ENCODE measurements at places on chromosomes 2 and 18. TPM values are rescaled to one million over a fixed set of nuclear protein-coding genes. Genes with fewer than 3 reads are reported as not detected.

Gene GPR45
- total RNA-seq, result not detected

Gene LDLRAD4
- total RNA-seq, result 30.0 TPM

Gene CLASP1
- total RNA-seq, result 80.4 TPM

Gene ELOA2
- total RNA-seq, result not detected

Gene FOXD4L1
- not detected for total RNA-seq

Gene CCDC121
- 3.5 TPM for total RNA-seq

Gene GRHL1
- total RNA-seq, result 0.24 TPM

Gene PPIL3
- total RNA-seq, result 76.8 TPM

Gene KIAA2012
- 0.15 TPM for total RNA-seq

Gene LYG2
- not detected for total RNA-seq

Gene RGPD3
- under 0.01 TPM for total RNA-seq

Gene COL6A3
- total RNA-seq, result 164 TPM

Gene PTGR3
- total RNA-seq, result 15.3 TPM

GRCh38 chr2:236546561-236547002 lies 23.0 kb upstream of the ACKR3 start:
- H3K36me3 ChIP-seq, result no peaks in the 10 kb centered on the region
- no peaks in the 10 kb centered on the region for H3K27me3 ChIP-seq
- no peak for DNase-seq

- no peaks in the 10 kb centered on the region for H3K36me3 ChIP-seq
- H3K27ac ChIP-seq, result no peak overlapping the region
- H3K27me3 ChIP-seq, result no peaks in the 10 kb centered on the region
- H3K4me3 ChIP-seq, result no peak overlapping the region
- H3K4me1 ChIP-seq, result no peaks in the 10 kb centered on the region
These were observed 122.4 kb upstream of the LMAN1 start for GRCh38 chr18:59481436-59481835.

DNA sequence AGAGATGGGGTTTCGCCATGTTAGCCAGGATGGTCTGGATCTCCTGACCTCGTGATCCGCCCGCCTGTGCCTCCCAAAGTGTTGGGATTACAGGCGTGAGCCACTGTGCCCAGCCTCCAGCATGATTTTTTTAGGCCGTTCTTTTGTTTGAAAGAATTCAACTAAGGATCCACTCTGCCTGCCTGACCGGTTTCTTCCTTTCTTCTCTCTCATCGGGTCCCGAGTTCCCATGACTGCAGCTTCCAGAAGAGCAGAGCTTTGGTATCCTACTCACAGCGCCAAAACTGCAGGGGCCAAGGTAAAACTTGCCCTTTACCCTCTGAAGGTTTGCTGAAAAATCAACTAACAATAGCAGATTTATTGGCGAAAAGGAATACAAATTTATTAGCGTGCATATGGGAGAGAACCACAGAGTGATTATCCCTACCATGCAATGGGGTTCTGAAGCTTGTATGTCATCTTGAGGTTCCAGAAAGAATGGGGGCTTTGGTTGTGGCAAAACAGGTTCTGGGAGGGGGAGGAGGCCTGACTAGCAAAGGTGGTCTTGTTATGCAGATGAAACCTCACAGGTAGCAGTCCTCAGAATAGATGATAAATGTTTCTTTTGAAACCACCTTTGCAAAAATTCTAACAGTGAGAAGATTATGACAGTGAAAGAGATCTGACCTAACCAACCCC lies 87.0 kb upstream of the MSH6 start:
- no peak overlapping the region for H3K4me3 ChIP-seq
- no peaks in the 10 kb centered on the region for H3K27me3 ChIP-seq
- H3K36me3 ChIP-seq, result no peaks in the 10 kb centered on the region
- no peak for DNase-seq
- no peak overlapping the region for H3K27ac ChIP-seq
- H3K4me1 ChIP-seq, result no peaks in the 10 kb centered on the region

GRCh38 chr18:44425161-44425560 lies 255.5 kb upstream of the SETBP1 start:
- H3K27me3 ChIP-seq, result no peaks in the 10 kb centered on the region
- DNase-seq, result no peak
- H3K4me3 ChIP-seq, result no peak overlapping the region
- no peaks in the 10 kb centered on the region for H3K36me3 ChIP-seq

DNA sequence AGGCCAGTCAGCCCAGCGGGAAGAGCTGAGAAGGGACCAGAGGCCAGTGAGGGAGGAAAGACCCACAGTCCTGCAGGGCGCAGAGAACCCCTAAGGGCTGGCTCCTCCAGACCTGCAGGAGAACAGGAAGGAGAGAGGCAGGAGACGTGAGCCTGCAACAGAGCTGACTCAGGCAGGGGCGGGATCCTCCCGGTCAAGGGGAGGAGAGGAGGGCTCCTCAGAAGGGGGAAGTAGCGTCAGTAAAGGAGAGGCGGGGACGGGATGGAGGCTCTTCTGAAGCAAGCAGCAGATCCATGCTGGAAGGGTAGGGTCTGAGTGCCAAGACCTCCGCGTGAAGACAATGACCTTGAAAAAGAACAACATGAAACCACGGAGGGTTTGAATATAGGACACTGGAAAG lies 50.8 kb downstream of the TRABD2A start:
- no peak overlapping the region for H3K4me3 ChIP-seq
- H3K27me3 ChIP-seq, result no peaks in the 10 kb centered on the region
- H3K27ac ChIP-seq, result no peak overlapping the region

GRCh38 chr18:75053028-75053629 lies 155.8 kb downstream of the PTGR3 start:
- DNase-seq, result no peak
- no peak overlapping the region for H3K27ac ChIP-seq
- no peak overlapping the region for H3K4me3 ChIP-seq
- no peaks in the 10 kb centered on the region for H3K27me3 ChIP-seq
- no peaks in the 10 kb centered on the region for H3K36me3 ChIP-seq

DNA sequence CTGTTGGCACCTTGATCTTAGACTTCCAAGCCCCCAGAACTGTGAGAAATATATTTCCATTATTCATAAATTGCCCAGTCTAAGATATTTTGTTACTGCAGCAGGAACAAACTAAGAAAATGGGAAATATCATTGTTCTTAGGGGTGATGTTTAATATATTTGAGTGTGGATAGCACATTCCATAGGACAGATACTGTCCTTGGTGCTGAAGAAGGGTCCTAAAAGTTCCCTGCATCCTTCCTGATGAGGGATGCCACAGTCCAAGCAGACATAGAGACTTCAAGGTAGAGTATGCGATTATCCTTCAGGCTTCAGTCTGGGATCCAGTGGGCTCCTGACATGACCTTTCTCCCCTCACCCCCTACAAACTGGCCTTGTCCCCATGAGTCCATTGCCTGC lies 689.0 kb downstream of the TDRD15 start:
- no peaks in the 10 kb centered on the region for H3K36me3 ChIP-seq
- H3K4me3 ChIP-seq, result no peak overlapping the region
- no peaks in the 10 kb centered on the region for H3K4me1 ChIP-seq
- no peaks in the 10 kb centered on the region for H3K27me3 ChIP-seq

DNA sequence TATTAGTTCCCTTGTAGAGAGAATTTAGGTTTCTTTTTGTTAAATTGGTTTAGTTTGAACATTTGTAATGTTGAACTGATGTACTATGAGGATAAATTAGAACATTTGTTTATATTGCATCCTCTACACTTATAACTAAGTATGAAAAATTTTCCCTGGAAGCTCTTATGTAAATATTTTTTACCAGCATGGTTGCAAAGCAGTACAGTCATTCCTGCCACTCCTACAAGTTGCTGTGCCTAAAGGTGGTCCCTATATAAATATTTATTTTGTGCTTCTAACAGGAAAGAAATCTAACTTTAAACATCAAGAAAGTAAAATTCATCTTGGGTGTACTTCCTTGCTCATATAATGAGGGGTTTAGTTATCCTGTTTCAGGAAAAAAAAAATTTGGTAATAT lies 14.2 kb downstream of the TWSG1 start:
- H3K27ac ChIP-seq, result peak overlapping the region; percentile 54
- no peaks in the 10 kb centered on the region for H3K27me3 ChIP-seq
- DNase-seq, result no peak

- peak overlapping the region; percentile 64 for H3K27ac ChIP-seq
- no peaks in the 10 kb centered on the region for H3K36me3 ChIP-seq
- H3K4me3 ChIP-seq, result no peak overlapping the region
- peaks cover 3% of the 10 kb centered on the region for H3K4me1 ChIP-seq
These were observed 29.7 kb downstream of the MGAT4A start for GRCh38 chr2:98701230-98701629.

GRCh38 chr2:173349287-173349686 lies 5.4 kb upstream of the CDCA7 start:
- peaks cover 5% of the 10 kb centered on the region for H3K4me1 ChIP-seq
- H3K27me3 ChIP-seq, result peaks cover 16% of the 10 kb centered on the region
- no peak overlapping the region for H3K27ac ChIP-seq
- DNase-seq, result no peak
- H3K36me3 ChIP-seq, result no peaks in the 10 kb centered on the region
- no peak overlapping the region for H3K4me3 ChIP-seq

GRCh38 chr18:63257453-63257852 lies 62.1 kb downstream of the BCL2 start:
- H3K27me3 ChIP-seq, result no peaks in the 10 kb centered on the region
- no peaks in the 10 kb centered on the region for H3K36me3 ChIP-seq
- no peak overlapping the region for H3K27ac ChIP-seq
- no peak for DNase-seq
- H3K4me1 ChIP-seq, result no peaks in the 10 kb centered on the region

DNA sequence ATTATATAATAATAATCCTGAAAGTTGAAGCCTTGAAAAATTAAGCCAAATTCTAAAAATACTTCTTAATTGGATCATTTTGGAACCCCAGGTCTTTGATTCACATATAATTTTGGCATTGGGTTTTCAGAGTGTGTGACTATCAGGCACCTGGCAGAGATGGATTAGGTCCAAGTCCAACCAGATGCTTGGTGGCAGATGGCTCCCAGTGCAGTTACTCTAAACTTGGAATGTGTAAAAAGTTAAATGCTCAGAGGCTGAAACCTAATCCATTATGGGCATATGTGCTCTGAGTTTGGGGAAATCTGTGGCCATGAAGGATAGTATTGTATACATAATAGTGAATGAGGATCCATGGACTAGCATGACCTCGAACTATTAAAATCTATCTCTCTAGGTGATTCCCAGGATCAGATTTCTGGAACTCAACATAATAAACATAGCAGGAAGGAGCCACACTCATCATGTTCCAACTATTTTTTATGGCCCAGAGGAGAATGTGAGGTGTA lies 333.0 kb downstream of the RPRM start:
- H3K4me1 ChIP-seq, result no peaks in the 10 kb centered on the region
- H3K27ac ChIP-seq, result no peak overlapping the region
- H3K36me3 ChIP-seq, result no peaks in the 10 kb centered on the region
- no peak overlapping the region for H3K4me3 ChIP-seq
- H3K27me3 ChIP-seq, result no peaks in the 10 kb centered on the region

- no peaks in the 10 kb centered on the region for H3K27me3 ChIP-seq
- H3K36me3 ChIP-seq, result no peaks in the 10 kb centered on the region
- no peak overlapping the region for H3K27ac ChIP-seq
- H3K4me3 ChIP-seq, result no peak overlapping the region
These were observed 130.9 kb upstream of the ASB18 start for GRCh38 chr2:236395067-236395466.

DNA sequence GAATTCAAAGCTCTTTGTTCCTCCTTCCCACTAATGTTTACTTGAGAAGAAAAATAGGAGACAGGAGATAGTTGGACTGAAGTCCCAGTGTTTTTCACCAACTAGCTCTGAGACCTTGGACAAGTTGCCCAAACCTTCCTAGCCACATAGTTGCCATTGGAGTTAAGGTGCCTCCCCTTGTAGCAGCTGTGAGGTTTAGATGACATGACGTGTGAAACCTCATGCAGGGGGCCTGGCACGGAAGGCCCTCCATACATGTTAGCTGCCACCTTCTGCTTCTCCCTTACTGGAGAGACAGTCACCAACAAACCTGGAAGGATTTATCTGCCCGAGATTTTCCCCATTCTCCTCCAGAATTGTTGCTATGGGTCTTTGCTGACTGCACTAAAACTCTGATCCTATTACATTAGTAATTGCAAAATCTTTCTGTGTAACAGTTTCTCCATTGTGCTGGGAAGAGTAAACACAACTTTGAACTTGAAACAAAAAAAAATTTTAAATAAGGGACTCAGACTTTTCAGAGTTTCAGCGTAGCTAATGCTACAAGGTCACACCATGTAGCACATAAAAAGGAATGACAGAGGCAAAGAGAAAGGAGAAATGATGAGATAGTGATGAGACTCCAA lies 23.8 kb upstream of the CABYR start:
- no peaks in the 10 kb centered on the region for H3K27me3 ChIP-seq
- no peaks in the 10 kb centered on the region for H3K36me3 ChIP-seq
- no peaks in the 10 kb centered on the region for H3K4me1 ChIP-seq

GRCh38 chr18:34661464-34662087 lies 48.5 kb upstream of the DTNA start:
- H3K27me3 ChIP-seq, result no peaks in the 10 kb centered on the region
- no peaks in the 10 kb centered on the region for H3K4me1 ChIP-seq
- no peaks in the 10 kb centered on the region for H3K36me3 ChIP-seq
- no peak for DNase-seq

DNA sequence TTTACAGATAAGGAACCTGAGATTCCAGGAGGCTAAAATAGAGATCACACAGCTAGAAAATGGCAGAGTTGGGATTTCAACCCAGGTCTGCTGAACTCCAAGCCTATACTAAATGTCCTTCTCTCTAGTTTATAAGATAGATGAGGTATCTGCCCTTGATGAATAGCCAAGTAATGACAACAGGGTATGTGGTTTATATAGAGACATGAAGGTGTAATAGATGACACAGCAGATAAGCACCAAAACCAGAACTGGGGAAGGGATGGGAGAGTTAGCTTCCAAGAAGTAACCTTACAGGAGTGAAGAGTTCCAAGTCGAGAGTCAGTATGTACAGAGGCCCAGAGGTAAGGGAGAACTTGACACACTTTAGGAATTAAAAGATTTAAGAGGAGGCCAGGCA lies 104.7 kb upstream of the UBXN4 start:
- no peak overlapping the region for H3K4me3 ChIP-seq
- no peak overlapping the region for H3K27ac ChIP-seq
- no peaks in the 10 kb centered on the region for H3K36me3 ChIP-seq
- no peaks in the 10 kb centered on the region for H3K27me3 ChIP-seq

- peaks cover 3% of the 10 kb centered on the region for H3K4me1 ChIP-seq
- no peaks in the 10 kb centered on the region for H3K27me3 ChIP-seq
- no peak for DNase-seq
- no peak overlapping the region for H3K4me3 ChIP-seq
These were observed 11.2 kb downstream of the SCG2 start for GRCh38 chr2:223590964-223591363.

DNA sequence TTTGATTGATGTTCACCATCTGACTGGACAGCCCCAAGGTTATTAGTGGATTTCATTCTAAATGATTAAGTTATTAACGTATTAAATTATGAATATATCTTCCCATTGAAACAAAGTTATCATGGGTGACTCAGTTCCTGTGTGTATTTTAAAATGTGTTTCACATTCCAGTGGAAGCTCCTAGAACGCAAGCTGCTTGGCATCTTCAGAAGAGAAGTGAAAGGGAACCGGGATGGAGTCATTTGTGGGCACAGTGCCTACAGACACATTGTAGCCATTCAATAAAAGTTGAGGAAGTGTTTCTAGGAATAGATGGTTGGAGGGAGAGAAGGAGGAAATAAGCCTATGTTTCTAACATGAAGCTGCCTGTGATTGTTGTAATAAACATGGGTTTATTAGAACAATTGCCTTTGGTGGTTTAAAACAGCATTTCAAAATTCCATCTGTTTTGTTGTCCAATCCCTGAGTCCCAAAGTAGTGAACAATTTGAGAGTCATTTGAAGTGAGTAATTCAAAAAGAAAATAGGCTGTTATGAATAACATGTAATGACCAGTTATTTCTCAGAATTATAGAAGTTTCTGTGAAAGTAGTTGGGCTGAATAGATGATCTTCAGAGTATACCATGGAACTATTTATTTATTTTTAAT lies 143.5 kb downstream of the PKP4 start:
- DNase-seq, result peak; percentile 32
- peak overlapping the region; percentile 27 for H3K27ac ChIP-seq
- no peaks in the 10 kb centered on the region for H3K27me3 ChIP-seq
- no peaks in the 10 kb centered on the region for H3K36me3 ChIP-seq
- H3K4me3 ChIP-seq, result no peak overlapping the region
- H3K4me1 ChIP-seq, result no peaks in the 10 kb centered on the region

All from uterus (tissue), 4 donors.